ENCODE measurements at places on chromosomes 2 and 18.

DNA sequence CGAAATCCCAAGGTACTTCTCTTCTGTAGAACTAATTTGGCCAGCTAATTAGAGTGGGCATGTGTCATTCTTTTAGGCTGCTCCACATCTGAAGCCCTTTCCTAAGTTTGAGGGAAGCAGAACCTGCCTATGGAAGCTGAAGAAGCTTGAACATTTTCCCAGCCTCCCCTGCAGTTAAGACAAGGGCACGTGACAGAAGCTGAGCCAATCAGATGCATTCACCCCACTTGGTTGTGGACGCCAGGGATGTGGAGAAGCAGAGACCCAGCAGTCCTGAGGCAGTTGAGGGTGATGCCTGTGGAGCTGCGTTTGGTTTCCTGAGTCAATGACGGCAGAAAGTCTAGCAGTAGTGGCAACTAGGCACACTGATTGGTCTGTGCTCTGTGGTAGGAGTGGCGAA lies 26.1 kb upstream of the CERS6 start:
- no peak for DNase-seq

DNA sequence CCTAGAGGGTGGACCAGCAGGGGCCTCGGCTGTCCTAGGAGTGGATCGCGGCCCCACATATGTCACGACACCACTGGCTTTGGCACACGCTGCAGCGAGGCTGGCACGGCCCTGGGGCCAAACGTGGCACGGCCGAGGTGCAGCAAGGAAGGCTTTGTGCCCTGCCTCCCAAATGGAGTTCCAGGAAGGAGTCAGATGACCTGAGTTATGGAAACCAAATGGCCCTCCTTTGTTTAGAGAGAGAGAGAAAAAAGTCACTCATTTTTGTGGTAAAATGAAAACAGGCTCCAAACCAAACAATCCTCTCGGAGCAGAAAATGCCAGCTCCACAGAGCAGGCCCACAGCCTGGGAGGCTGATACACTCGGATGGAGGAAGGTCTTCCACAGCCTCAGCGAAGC lies 105.6 kb downstream of the ANTXR1 start:
- no peak for DNase-seq

GRCh38 chr2:185477452-185477851 lies 261.2 kb upstream of the FSIP2 start:
- no peak for DNase-seq

DNA sequence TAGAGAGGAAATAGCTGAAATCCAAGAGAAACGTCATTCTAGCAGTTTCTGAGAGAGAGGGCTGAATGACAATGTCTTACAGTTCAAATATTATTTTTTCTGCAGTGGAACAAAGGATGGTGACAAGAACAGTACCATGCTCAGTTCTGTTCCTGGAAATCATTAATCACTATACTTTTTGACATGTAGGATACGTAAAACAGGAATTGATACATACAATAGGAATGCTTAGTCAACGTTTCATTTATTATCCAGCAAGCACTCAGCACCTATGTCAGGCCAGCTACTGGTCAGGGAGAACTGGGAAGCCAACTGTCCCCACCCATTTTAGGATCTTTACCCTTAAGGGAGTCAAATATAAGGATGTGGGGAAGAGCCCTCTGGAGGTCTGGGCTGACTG lies 114.7 kb downstream of the DHRS9 start:
- DNase-seq, result no peak

DNA sequence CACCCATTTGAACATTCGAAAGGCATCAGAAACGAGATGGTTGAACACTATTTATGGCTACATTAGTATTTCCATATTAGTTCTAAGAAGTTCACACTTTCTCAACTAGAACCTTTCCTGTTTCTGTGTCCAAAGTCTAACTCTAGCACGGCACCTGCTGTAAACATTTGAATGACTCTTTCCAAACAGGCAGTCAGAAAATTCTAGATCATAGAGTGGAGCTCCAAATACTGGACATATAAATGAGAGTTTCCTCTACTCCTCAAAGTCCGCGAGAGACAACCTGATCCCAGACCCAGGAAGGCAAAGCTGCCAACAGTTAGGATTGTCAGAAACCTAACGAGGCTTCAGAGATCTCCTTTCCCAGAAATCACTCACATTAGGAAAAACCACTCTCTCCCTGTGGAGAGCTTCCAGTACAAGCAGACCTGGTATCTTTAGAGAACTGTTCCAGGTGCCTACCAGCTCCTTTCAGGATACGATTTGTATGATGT lies 10.6 kb downstream of the RND3 start:
- DNase-seq, result no peak

DNA sequence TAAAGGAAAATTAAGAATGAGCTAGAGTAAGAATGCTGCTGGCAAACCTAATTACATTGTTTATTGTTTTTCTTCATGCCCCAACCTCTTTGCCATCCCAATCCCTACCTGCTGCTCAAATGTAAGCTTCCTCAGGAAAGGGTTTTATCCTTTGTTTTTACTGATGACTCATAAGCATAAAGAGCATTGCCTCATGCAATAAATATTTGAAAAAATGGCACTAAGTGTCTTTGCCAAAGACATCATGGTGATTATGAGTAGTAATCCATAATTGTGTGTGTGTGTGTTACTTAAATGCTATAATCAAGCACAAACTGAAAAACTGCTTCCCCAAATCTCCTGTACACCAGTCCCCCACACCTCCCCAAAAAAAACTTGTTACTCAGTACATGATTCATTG lies 53.4 kb downstream of the DNER start:
- DNase-seq, result no peak

GRCh38 chr18:74739926-74740325 lies 142.3 kb downstream of the ZNF407 start:
- no peak for DNase-seq

DNA sequence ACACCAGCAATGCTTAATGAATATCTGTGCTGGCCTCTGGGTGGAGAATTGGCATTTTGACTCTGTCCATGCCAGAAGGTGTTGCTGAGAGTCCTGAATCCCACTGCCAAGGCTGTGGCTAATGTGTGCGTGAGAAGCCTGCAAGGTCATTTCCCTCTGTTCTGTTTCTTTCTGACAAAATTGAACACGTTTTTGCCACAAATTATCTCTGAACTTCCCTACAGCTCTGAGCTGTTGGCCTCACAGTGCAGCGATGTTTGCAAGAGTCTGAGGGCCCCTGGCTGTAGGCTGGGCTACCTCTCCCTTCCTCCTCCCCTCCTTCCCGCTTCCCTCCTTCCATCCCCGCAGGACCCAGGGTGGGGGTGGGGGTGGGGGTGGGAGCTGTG lies 154.1 kb upstream of the HS6ST1 start:
- DNase-seq, result no peak

DNA sequence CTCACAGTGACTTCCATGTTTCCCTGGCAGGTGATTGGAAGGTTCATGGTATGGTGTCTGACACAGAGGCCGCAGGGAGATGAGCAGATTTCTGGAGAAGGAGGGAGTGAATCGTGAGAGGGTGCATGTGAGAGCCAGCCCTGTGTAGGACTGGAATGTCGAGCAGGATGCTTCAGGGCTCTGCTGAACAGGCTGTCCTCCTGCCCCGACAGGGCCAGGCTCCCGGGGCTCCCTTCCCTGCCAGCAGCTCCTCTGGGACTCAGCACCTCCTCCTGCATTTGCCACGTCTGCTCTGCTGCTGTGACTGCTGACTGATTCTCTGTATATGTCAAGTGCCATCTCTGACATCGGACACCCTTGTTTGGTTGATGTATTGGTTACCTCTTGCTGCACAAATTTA lies 38.5 kb upstream of the INHBB start:
- peak; percentile 38 for DNase-seq

DNA sequence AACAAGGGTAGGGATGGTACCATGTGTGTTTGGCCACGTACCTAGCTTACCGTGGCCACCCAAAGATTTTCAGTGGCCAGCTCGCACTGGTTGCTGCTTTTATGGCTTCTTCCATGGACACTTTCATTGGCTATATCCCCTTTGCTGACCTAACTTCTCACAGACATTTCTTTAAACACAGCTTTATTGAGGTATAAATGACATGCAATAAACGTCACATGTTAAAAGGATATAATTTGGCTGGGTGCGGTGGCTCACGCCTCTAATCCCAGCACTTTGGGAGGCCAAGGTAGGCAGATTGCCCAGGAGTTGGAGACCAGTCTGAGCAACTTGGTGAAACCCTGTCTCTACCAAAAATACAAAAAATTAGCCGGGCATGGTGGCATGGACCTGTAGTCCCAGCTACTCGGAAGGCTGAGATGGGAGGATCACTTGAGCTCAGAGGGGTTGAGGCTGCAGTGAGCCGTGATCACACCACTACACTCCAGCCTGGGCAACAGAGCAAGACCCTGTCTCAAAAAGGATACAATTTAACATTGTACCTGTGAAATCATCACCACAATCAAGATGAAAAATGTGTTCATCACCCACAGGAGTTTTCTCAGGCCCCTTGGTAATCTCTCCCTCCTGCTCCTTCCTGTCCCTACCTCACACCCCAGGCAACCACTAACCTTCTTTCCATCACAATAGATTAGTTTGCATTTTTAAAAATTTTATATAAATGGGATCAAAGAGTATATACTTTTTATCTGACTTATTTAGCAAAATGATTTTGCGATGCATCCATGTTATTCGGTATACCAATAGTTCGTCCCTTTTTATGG lies 127.8 kb upstream of the PPP1CB start:
- DNase-seq, result no peak

DNA sequence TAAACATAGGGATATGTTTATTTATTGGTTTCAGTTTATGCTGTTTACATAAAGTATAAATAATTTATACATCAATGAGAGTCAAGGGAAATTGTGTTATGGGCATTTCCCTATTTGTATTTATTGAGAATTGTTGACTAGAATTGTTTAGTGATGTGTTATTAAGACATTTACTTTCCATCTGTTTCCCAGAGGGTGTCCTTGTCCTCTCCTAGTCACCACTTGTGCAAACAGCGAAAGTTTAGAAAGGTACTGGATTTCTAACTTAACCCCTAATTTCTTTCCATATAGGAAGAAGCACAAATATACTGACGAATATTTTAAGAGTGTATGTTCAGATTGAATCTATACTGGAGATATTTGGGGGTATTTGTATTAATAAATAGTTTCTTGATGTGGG lies 6.7 kb downstream of the UBE2E3 start:
- no peak for DNase-seq

DNA sequence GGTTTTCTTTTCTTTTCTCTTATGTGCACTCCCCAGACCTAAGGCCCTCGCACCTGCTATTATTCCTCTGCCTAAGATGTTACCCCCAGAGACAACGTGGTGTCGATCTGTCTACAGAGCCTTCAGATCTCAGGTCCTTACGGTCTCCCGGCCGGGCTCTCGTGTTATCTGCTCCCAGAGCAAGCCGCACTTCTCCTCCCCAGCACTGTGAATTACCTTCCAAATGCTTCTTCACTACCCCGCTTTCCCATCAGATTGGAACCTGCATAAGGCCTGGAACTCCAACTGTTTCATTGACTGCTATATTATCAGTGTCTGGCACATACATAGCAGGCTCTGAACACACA lies 71.2 kb upstream of the ODC1 start:
- DNase-seq, result no peak

- no peak for DNase-seq
These were observed 28.6 kb downstream of the EPG5 start for GRCh38 chr18:45938488-45938935.

DNA sequence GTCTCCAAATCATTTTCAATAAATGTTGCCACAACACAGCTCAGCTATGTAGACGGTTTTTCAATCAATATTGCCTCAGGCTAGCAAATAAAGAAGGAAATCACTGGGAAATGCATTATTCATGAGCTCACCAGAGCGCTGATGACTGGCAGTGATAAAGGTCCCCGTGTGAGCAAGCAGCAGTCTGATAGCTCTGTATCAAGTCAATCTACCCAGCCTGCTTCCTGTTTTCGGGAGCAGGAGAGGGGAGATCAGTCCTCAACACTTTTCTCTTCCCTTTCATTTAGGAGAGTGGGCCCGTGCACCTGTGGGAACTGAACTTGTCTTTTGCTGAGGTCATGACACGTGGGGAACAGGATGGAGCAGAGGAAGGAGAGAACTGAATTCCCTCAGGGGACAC lies 253.9 kb upstream of the SIX2 start:
- DNase-seq, result no peak

- DNase-seq, result no peak
These were observed 113.0 kb upstream of the FSIP2 start for GRCh38 chr2:185625604-185626003.

- DNase-seq, result no peak
These were observed 180.0 kb upstream of the CXCR4 start for GRCh38 chr2:136297994-136298393.

DNA sequence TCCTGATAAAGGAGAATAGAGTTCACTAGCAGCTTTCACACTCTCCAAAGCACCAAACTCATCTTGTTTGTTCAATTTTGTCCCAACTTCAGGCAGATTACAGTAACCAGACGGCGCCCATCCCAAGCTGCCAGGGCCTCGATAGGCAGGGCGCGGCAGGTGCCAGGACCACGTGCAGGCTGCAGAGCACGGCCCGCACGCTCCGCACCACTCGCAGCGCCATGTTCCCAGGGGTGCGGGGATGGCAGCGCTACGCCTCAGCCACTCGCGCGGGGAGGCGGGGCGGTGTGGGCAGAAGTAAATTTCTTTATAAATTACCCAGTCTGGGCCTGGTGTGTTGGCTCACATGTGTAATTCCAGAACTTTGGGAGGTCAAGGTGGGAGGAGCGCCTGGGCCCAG lies 30.3 kb upstream of the INO80D start:
- no peak for DNase-seq

DNA sequence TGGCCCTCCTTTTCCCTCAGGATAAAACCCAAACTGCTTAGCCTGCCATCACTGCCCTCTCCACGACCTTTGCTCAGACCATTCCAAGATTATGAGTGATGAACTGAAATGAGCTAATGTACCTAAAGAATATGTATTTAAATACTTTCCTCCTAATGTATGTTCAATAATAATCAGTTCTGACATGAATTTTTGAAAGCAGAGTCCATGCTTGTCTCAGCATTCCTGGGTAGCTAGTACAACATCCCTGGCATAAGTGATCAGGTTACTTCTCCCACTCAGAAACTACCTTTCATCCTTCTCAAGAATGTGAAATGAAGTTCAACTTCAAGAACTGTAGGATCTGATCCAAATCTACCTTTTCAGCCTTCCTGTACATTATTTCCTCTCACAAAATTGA lies 103.6 kb downstream of the UNC80 start:
- DNase-seq, result no peak

GRCh38 chr18:22639561-22639960 lies 221.8 kb upstream of the CTAGE1 start:
- no peak for DNase-seq

DNA sequence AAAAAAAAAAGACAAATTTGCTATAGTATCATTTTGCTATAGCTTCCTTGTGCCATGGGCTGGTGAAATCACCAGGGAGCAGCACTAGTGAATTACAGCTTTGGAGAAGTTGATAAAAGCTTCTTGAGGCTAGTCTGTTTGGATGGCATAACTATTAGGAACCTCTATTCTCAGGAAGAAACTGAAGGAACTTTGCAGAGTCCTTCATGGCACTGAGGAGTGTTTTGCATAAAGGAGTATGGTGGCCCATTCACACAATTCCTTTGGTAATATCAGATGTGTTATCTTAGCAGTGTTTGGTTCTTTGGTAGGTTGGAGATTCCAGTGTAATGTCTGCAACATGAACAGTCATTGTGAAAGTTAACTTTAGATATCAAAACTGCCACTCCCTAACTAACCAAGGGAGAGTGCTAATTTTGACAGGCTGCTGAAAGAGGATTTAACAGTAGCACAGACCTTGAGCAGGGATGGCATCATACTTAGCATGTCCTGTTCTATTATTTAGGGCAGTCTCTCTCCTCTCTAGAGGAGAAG lies 76.6 kb upstream of the ZFP36L2 start:
- DNase-seq, result no peak
